ENCODE measurements at places on chromosomes 1 and 21.
A peak's percentile ranks its signal among the peaks of the same experiment; 100 is the strongest.

- no peak for DNase-seq
These were observed 290.4 kb downstream of the AKT3 start for GRCh38 chr1:243559575-243560162.

DNA sequence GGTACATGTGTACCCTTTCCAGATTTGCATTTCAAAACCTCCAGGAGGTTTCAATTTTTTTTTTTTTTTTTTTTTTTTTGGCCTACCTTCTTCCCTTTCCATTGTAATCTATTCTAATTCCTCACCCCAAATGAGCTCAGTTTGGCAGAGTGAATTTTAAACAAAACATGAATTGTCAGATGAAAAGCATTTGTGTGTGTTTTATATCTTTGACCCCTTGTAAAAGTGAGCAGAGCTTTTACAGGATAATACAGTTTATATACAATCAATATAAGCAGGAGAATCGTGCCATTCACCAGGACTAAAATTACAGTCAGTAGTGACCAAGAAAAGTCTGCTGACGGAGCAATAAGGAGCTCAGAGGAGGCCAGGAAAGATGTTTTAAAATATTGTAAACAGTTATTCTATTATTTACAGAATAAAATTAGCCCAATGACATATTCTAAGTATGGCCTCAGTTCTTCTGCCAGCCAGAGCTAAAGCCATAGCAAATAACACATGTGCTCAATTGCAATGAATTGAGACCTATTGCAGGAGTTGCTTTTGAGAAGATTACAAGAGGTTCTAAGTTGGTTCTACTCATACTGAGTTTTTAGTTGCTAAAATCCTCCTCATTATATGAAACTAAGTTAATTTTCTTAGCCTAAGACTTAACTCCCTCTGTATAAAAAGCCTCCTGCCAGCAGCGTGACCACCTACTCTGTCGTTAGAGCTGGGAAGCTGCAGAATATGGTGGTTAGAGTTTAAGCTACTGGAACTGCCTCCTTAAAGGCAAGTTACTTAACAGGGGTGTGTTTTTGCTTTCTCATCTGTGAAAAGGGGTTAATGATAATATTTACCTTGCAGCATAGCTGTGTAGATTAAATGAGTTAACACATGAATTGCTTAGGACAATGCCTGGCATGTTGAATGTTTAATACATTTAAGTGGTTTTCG is 50.8 kb upstream of the ZNF326 start:
- DNase-seq, result no peak

DNA sequence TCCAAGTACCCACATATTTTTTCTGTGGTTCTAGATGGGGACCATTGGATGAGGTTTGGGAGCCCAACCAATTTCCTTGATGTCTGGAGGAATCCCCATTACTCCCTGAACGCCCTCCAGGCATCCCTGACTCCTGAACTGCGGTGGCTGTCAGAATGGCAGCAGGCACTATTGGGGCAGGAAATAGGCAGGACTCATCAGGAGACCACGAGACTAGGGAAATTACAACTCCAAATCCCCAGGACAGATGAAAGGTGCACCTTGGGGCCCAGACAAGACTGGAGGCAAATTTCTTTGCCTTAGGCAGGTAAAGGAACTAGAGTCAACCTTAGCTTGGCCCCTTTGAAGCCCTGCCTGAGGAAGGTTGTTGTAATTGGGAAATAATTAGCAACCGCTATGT is 1.1 kb downstream of the CGN start:
- no peak for DNase-seq

- peak; percentile 40 for DNase-seq
These were observed 710 bp upstream of the PDXK start for GRCh38 chr21:43717967-43718871.

- DNase-seq, result no peak
These were observed 128.7 kb downstream of the ZZZ3 start for GRCh38 chr1:77553568-77554291.

DNA sequence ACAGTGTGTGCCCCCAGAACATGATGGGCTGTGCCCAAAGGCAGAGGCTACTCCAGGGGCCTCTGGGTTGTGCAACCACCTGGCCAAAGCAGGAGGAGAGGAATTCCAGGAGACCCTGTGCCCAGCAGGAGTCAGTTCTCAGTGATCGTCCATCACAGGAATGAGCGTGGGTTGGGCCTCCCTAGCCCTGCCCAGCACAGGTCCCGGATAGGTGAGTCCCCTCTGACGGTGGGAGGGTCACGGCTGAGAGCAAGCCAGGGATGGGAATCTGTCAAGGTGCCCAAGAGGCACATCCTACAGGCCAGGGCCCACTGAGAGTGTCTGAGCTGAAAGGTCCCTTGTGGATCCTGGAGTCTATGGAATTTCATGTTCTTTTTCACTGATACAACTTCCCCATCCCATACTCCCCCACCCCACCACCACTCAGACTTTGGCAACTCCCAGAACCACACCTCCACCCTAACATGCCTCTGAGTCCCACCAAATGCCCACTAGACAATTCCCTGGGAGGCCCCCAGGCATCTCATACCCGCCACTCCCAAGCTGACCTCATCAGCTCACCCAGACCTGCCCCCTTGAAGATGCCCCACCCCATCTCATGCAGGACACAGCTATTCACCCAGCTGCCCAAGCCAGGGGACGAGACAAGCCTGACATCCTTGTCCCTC is 3.1 kb downstream of the GJB4 start:
- DNase-seq, result no peak

- DNase-seq, result no peak
These were observed 16.9 kb downstream of the TCEANC2 start for GRCh38 chr1:54070171-54070837.

- DNase-seq, result peak; percentile 28
These were observed 1.5 kb downstream of the CACHD1 start for GRCh38 chr1:64471218-64472039.

DNA sequence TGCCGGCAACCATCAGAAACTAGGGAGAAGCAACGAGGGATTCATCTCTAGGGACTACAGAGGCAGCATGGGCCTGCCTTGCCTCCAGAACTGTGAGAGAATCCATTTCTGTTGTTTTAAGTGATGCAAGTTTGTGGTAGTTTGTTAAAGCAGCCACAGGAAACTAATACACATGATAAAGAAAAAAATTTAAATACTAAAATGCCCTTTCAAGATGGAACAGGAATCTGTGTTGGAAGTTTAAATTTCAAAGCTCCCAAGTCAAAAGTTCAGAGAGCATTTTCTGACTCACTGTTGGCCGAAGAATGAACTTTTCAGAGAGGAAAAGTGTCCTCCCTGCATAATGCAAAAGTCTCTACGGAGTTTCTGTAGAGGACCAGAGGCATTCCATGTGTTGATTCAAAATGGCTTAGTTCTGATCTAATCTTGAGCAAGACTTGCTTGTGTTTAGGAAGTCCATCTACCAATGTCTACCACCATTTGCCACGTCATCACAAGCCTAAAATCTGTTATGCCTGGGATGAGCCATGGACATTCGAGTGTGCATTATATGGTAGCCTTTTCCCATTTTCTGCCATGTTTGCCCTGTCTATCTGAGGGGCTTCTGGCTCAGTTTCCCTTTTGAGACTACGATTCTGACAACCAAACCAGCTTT is 22.4 kb upstream of the ARHGAP29 start:
- DNase-seq, result no peak

DNA sequence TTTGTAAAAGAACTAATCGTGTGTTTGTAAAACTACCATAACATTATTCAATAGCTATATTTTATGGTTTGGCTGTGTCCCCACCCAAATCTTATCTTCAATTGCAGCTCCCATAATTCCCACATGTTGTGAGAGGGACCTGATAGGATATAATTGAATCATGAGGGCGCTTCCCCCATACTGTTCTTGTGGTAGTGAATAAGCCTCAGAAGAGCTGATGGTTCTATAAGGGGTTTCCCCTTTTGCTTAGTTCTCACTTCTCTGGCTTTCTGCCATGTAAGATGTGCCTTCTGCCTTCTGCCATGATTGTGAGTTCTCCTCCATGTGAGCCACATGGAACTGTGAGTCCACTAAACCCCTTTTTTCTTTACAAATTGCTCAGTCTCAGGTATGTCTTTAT is 1372.3 kb downstream of the AMY1C start:
- DNase-seq, result no peak

- no peak for DNase-seq
These were observed 8.6 kb downstream of the TMEM81 start for GRCh38 chr1:205075642-205076155.

DNA sequence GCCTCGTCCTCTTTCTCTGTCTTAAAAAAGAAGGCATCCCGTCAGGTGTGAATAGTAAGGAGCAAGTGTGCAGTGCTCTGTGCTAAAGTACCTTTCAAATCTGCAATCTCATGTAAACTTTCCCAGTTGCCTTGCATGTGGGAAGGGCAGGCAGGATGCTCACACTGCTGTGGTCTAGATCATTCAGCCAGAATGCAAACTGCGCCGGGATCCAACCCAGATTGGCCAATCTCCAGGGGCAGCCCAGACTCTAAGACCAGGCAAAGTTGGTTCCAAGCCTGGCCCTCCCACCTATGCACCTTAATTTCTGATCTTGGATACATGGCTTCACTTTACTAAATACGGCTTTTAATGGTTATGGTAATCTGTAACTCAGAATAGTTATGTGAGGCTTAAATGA is 3.2 kb upstream of the MAP1LC3C start:
- DNase-seq, result no peak

GRCh38 chr1:98157524-98158313 is 236.9 kb upstream of the DPYD start:
- no peak for DNase-seq

DNA sequence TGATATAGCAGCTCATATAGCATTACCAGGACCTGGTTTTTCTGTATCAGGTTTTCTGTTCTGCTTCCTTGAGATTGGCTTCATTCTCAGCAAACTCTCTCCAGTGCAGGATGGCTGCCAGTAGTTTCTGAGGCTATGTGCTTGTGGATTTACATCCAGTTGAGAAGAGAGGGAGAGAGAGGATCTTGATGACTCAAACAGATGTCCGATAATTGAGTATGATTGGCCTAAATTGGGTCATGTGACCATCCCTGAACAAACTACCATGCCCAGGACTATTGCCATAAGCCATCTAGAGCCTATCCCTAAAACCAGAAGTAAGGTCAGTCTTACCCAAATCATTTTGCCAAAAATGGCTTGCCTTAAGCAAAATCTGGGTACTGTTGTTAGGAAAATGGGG is 18.1 kb upstream of the PSMA5 start:
- DNase-seq, result no peak

DNA sequence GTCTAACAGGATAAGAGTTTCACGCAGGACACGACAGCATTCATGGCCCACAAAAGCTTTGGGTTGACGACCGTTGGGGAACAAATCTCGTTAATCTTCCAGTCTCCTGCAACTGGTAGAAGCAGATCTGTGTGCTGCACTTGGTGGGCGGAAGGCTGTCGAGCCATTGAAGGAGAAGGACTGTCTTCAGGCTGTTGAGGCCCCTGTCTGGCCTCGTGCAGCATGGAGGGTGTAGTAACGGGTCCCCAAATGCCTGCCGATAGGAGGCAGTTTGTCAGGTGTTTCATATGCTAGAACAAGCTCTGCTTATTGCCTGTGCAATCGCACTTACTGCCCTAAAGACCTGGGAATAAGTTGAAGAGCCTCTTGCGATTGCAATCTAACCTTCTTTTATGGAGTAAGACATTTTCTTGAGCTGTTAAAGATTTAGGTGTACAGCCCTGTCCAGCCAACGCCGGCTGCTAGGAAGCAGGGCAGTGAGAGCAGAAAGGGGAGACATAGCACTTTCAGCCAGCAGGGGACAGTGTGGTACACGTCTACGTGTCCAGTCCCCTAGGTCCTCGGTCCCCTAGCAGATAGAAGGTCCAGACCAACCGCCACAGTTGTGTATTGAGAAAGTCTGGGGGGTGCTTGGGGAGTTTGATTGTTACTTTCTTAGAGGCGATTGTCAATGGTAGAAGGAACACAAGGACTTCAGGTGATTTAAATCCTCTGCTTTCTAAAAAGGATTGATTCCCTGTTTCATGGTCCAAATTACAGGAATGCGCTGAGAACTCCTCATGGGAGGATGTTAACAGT is 102.3 kb upstream of the TMPRSS2 start:
- DNase-seq, result peak; percentile 65

DNA sequence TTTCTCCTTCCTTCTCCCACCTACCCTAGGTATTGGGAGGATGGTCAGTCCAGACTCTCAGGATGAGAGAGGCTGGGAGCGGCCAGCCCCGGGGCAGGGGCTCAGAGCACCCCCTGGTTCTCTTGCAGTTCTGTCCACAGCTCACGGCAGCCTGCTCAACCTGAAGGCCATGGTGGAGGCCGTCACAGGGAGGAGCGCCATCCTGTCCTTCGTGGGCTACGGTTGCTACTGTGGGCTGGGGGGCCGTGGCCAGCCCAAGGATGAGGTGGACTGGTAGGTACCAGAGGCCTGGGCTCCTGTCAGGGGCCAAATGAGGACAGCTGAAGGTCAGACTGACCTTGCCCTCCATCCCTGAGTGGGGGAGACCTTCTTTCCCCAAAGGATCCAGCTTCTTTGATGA is 4.2 kb downstream of the PLA2G2F start:
- DNase-seq, result no peak

Data from left cardiac atrium (tissue), 4 donors.